CD4-positive, CD25-positive, alpha-beta regulatory T cell (primary cell): ENCODE measurements at places on chromosomes 1 and 21. TPM values are rescaled to one million over a fixed set of nuclear protein-coding genes. Genes with fewer than 3 reads are reported as not detected.
A peak's percentile ranks its signal among the peaks of the same experiment; 100 is the strongest.

DNA sequence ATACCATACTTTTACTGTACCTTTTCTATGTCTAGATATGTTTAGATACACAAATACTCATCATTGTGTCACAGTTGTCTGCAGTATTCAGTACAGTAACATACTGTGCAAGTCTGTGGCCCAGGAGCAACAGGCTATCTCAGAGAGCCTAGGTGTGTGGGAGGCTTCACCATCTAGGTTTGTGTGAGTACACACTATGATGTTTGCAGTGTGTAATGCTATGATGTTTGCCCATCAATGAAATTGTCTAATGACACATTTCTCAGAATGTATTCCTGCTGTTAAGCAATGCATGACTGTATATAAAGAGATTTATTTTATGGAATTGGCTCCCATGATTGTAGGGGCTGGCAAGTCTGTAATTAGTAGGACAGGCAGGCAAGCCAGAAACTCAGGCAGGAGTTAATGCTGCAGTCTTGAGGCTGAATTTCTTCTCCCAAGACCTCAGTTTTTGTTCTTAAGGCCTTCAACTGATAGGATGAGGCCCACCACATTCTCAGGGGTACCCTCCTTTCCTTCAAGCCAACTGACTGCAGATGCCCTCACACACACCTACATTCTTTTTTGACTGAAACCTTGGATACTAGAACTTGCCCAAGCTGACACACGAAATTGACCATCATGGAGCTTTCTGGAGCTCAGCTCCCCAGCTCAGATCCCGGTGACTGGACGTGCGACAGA, 7.7 kb upstream of the AGTRAP start:
- DNase-seq, result no peak

DNA sequence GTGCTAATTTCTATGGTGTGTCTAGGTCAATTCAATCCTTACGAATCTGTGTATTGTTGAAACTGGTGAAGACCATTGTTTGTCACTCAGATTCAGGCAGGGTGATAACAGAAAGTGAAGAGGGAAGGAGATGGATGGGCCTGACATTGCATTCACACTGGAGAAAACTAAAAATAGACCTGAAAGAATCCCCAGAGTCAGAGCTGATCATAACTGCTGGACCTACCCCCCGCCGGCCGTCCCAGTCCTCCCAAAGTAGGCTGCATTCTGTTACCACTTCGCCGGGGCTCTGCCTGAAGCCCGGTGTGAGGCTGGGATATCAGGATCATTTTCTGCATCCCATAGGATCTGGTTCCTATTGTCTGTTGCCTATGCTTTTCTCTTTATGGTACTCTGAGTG, 121.1 kb downstream of the NUF2 start:
- no peak for DNase-seq

- no peak for DNase-seq
These were observed 9.1 kb upstream of the SCYL3 start for GRCh38 chr1:169902751-169903150.

DNA sequence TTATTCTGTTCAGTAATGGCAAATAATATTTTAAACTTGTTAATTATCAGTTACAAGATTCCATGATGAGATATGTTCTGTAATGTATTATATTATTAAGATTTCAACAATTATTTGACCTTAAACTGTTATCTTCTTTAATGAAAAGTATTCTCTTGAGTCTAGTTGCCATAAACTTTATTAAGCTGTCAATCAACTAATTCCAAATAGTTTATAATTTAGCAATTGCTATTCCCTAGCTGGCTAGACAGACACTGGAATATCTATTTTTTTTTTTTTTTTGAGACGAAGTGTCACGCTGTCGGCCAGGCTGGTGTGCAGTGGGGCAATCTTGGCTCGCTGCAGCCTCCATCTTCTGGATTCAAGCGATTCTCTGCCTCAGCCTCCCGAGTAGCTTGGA, 3.8 kb downstream of the CMPK1 start:
- no peak for DNase-seq

GRCh38 chr1:181143102-181143859, 54.8 kb downstream of the IER5 start:
- DNase-seq, result no peak

GRCh38 chr1:101567582-101568189, 330.9 kb downstream of the S1PR1 start:
- peak; percentile 34 for DNase-seq

- DNase-seq, result peak; percentile 28
These were observed 113.4 kb downstream of the SPSB1 start for GRCh38 chr1:9406111-9406510.

The QSOX1 gene
- 19.9 TPM for total RNA-seq

The AZIN2 gene
- 1.5 TPM for total RNA-seq

The FOXD2 gene
- total RNA-seq, result 0.74 TPM
